ENCODE measurements at places on chromosomes 12 and 14.

- DNase-seq: no peak
Observed at GRCh38 chr12:39905152-39905551, 200.7 kb downstream of the SLC2A13 start.

DNA sequence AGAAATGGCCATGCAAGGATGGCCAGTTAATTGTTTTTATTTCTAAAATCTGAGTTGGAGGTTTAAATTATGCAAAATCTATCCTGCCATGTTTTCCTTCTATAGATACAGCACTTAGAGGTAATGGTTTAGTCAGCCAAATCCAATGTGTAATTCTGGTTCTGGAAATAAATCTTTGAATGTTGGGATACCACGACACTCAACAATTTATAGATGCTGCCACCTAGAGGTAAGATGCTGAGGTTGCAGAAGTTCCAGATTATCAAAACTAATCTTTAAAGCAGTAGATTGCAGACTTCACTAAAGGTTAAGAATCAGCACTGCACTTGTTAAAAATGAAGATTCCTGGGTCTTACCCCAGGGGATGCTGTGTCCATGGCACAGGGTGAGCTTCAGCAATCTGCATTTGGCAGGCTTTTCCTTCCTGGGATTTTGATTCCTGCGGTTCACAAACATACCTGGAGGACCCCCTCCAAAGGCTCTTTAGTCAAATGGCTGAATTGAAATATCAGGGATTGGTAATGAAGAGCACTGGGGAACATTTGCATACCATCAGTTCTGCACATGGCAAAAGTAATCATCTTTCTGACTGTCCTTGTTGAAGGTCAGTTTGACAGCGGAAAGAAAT, 53.4 kb upstream of the ANO4 start:
- DNase-seq: no peak

- DNase-seq: no peak
Observed at GRCh38 chr12:90090929-90091651, 382.5 kb upstream of the ATP2B1 start.

DNA sequence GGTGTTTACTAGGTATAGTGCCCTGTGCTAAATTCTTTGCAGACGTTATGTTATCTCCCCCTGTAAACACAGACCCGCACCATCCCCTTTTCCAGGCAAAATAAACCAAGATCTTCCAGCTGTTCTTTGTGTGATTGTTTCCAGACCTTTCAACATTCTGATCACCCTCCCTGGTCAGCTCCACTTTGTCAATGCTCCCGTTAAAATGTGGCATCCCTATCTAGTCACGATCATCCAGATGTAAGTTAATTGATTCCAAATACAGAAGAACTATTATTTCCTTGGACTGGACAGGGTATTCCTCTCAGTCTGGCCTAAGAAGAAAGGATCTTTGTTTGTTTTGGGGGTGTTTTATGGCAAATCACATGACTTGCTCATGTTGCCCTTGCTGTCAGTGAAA, 127.6 kb upstream of the ARID2 start:
- DNase-seq: no peak

GRCh38 chr14:38828183-38828827, 274.7 kb downstream of the SEC23A start:
- no peak for DNase-seq

DNA sequence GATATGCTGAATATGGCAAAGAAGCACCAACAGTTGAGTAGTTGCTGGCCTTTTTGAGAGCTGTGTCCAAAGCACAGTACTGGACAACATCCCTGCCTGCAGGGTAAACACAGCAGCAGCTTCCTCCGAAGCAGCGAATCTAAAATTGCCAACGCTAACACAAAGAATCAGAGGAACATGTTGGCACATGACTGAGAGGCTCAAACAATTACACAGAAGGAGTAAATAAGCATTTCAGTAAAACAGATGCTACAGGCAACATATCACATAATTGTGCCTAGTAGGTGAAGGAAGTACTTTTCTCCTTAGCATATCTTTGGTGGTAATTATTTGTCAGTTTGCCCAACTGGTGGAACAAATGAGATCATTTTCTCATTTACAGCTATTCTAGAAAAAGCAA, 52.1 kb downstream of the KICS2 start:
- no peak for DNase-seq

DNA sequence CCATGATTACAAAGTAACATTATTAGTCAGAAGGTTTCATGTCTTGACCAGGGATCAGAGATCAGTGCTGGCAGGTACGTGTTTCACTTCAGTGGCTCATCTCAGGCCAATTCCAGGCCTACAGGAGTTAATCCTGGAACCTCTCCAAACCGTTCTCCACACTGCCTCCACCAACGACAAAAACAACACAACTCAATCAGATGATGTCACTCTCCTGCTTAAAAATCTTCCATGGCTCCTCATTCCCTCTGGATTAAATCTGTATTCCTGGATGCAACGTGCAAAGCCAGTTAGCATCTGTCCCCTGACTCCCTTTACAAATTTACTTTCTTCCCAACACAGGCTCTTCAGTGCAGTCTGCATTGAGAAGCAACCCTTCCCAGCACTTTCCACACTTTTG, 34.3 kb upstream of the TXNRD1 start:
- DNase-seq: no peak

DNA sequence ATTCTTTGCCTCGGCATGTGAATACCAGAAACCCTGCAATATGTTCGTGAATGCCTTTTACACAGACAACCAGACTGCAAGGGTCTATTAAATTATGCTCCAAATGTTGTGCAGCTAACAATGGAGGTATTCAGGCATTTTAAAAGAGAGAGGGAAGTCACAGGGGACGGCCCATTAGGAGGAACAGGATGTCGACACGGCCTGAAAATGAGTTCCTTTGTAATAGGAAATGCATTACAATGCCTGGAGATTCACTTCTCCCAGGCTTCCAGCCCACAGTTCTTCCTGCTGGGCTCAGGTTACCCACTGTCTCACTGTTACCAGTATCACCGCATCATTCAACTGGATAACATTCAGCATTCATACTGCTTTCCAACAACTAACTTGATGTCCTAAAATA, 2.5 kb downstream of the DUSP6 start:
- no peak for DNase-seq

DNA sequence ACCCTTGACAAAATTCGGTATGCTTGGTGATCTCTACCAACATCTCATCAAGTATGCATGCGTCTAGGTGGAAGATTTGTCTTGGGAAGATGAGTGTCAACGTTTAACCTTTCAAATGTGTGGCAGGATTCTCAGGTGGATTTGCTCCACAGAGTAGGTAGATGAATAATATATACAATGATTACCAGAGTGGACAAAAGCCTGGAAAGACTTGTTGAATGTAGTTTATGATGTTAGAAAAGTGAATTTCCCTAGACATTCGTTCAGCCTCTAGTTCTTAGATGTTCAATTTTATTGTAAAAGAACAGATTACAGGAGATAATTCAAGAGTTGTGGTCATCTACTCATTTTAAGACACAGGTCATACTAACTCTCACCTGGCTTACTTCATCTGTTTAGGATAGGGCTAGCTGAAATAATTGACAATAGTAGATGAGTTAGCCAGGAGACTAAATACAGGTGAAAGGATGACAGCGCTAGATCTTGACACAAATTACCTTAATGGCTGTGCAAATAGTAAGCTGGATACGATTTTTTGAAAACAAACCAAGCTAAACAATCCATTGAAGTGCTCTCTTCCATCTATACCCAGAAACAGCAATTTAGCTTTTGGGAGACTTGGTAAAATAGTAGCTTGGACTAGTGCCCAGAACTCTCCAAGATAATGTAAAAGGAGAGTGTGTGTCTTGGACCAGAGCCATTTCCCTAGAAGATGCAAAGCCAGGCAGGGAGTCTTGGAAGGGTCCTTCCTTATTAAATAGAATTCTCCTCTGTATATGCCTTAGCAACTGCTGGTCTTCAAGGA, 168.0 kb downstream of the DACT1 start:
- DNase-seq: no peak

DNA sequence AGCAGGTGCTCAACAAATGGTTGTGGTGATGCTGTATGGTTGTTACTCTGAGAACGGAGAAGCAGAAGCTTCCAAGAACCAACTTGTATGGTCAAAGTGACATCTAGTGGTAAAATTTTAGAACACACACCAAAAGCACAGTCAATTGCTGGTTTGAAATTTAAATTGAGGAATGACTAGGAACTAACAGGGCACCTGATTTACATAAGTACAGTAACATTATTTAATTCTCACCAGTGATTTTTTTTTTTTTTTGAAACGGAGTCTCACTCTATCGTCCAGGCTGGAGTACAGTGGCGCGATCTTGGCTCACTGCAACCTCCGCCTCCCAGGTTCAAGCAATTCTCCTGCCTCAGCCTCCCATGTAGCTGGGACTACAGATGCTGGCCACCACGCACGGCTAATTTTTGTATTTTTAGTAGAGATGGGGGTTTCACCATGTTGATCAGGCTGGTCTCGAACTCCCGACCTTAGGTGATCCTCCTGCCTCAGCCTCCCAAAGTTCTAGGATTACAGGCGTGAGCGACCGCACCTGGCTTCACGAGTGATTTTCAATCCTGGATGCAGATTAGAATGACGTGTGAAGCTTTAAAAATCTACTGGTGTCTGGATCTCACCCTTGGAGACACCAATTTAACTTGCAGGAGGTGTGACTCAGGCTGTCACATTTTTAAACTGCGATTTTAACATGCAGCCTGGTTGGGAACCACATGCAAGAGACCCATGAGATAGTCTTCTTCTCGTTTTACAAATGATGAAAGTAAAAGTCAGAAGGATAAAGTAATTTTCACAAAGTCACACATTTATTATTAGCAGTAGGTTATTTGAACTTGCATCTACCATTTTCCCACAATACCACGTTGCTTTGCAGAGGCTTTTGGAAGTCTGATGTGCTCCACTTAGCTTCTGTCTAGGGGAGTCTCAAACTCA, 14.1 kb upstream of the NUMB start:
- DNase-seq: no peak

DNA sequence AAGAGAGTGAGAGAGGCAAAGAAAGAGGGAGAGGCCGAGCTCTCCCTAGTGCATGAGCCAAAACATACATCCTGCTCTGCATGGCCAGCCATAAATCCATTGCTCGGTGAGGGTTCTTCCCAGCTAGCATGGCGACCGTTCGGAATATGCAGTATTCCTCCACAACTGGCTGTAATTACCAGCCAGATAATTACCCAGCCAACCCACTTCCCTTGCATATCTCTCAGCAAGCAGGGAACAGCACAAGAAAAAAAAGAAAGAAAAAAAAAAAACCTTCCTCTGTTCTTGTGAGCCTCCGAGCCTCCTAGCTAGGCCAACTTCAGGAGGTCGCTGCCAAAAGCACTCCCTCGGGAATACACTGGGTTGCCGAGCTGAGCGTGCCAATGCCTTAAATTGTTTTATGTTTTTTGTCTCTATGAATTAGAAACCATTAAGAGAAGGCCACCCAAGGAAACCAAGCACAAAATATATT, 567.9 kb downstream of the MED13L start:
- DNase-seq: no peak

- DNase-seq: no peak
Observed at GRCh38 chr12:51683763-51684357, 92.8 kb downstream of the SCN8A start.

GRCh38 chr12:95548539-95549391, 2.5 kb downstream of the USP44 start:
- peak; percentile 29 for DNase-seq

GRCh38 chr12:40559865-40560264, 132.4 kb upstream of the CNTN1 start:
- no peak for DNase-seq

GRCh38 chr12:32535288-32535999, 136.1 kb downstream of the FGD4 start:
- no peak for DNase-seq

DNA sequence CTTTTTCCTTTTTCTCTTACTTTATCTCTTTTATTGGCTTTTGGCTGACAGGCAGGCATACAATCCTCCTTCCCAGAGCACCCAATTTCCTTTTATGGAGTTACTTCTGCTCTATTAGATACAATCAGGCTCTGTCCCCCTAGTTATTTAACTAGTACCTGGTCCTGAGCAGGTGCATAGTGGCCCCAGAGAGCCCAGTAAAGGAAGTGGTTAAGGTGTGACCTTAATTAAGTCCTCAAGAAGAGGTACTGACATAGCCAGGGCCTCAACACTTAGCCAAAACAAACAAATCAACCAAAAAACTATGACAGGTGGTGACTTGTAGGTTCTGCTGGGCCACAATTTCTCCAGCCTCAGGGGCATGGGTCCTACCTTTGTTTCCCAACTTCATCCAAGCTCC, 82.9 kb downstream of the CCDC60 start:
- DNase-seq: no peak

DNA sequence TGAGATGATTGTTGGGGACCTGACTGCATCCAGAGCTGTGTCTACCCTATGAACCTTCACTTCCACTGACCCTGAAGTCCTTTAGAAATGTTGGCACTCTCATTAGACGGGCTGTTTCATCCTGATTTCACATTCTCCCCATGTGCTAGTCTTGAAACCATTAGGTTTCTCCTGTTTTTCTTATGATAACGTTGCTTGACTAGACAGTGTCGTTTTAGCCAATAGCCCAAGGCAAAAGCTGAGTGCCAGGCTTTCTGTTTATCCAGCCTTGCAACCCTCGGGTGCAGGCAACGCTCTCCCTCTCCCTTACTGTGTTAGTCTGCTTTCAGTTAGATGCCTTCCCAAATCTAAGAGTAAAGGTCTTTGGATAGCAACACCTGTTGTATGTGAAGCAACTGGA, 30.1 kb downstream of the DACT1 start:
- no peak for DNase-seq

GRCh38 chr12:78719721-78720120, 144.9 kb upstream of the SYT1 start:
- DNase-seq: no peak

GRCh38 chr14:24255931-24256711, 6.9 kb downstream of the TGM1 start:
- DNase-seq: no peak

DNA sequence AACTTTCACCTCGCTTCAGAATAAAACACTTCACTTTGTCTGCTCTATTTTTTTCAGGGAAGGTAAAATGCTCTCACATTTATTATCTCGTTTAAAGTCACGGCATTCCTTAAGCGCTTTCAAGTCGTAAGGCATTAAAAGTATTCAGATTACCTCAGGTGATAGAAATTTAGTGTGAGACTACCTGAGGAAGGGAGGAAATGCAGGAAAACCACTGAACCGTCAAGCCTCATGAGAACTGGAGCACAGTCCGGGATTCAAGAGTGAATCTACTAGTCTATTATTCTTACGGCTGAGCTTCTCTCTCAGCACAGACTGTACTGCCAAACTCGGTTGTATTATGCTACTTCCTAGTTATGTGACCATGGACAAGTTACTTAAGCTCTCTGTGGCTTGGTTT, 8.3 kb upstream of the PPFIBP1 start:
- no peak for DNase-seq
